Activated T-helper 2 cell treated with anti-CD3 and anti-CD28 coated beads, Interferon-gamma antibody, Interleukin-2, Interleukin-4, amounts not matched to agents 10 μg/mL and 5 μg/mL and 100 μg/mL, durations not matched to agents 14 hours and 24 hours and 36 hours (primary cell): ENCODE measurements at places on chromosomes 16 and 17. TPM values are rescaled to one million over a fixed set of nuclear protein-coding genes. Genes with fewer than 3 reads are reported as not detected.

GRCh38 chr16:7055443-7055842, 277.2 kb upstream of the RBFOX1 start:
- DNase-seq = no peak

GRCh38 chr17:33680472-33680871, 387.4 kb upstream of the ASIC2 start:
- DNase-seq = no peak

DNA sequence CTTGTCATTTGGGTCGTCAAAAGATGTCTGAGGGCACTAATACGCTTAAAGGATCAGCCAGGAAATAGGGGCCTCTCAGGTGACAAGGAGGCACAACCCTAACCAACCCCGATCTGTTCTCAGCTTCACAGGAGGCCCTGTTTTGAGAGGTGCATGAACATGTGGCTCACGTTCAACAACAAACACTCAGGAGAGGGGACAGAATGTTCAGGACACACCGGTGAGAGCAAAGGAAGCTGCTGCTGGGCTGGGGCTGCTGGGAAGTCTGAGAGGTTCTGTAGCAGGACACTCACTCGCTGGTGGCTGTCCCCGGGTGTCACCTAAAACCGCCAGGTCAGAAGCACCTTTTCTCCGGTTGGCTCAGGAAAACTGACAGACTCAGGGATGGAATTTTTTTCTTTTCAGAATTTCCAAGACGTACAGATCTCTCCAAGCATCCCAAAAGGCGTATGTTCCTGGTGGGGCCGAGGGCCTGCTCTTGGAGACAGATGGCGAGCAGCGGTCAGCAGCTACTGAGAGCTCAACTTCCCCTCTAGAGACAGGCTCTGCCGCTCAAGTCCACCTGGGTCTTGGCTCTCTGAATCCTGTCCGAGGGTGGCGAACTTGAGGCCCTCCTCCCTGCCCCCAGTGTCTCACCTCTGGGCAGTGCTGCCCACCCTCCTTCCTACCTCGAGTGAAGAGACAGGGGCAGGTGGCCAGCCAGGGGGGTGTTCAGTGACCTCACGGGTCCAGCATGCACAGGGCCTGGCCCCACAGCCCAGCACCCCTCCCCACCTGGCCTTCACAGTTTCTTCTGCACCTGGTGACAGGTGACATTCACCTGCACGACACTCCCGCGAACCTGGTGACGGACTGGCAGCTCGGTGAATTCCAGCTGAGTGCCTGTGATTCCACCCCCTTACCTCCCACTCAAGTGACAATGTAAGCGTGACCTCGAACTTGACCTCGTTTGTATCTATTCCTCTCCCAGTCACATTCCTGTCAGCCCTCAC, 22.9 kb downstream of the CLUH start:
- DNase-seq = no peak

GRCh38 chr17:2108170-2108569, 53.3 kb downstream of the HIC1 start:
- DNase-seq = no peak

- DNase-seq = no peak
Observed at GRCh38 chr16:15524966-15525365, 90.6 kb downstream of the BMERB1 start.

GRCh38 chr16:87993901-87994300, 42.7 kb downstream of the BANP start:
- DNase-seq = no peak

GRCh38 chr17:81387100-81388090, 7.9 kb upstream of the BAHCC1 start:
- peak; percentile 35 for DNase-seq

DNA sequence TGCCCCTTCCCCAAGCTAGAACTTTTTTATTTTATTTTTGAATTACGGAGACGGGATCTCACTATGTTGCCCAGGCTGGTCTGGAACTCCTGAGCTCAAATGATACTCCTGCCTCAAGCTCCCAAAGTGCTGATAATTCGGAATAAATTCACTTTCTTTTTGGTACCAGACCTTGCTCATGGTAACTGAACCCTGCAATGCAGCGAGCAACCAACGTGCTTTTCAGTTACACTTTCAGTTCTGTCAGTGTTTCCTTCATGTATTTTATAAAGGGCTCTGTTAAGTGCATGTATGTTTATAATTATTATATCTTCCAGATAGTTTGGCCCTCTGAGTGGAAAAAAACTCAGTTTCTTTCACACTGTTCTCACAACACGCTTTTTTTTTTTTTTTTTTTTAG, 13.9 kb downstream of the C16orf96 start:
- DNase-seq = no peak

- no peak for DNase-seq
Observed at GRCh38 chr17:47924785-47925677, 16.3 kb upstream of the PNPO start.

GRCh38 chr17:67476787-67477335, 99.8 kb downstream of the PITPNC1 start:
- DNase-seq = no peak

- no peak for DNase-seq
Observed at GRCh38 chr17:82388922-82389283, 17.3 kb downstream of the UTS2R start.

DNA sequence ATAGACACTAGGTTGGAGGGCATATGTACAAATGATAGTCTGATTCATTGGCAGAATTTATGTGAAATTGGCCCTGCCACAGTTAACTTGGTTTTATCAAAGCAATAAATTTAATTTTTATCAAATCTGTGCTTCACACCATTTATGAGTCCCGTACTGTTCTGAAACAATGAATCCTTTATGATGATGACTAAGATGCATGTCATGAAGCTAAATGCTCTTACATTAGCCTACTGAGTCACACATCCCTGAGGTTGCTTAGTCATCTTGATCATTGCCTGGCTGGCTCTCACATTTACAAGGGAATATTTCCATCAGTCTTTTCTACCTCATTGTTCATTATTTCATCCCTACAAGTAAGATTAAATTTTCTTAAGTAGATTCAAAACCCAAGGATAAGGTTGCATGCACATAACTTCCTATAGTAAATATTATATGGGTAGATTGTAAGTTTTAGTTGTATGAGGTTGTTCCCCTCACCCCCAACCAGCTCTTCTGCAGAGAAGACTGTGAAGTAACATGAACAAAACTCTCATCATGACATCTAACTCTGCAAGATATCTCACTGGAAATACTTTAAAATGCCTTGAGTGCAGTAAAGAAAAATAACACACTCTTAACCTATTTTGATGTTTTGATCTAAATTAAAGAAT, 170.7 kb downstream of the CYB561 start:
- DNase-seq = no peak

GRCh38 chr17:45423304-45423974, 9.2 kb downstream of the ARHGAP27 start:
- no peak for DNase-seq

DNA sequence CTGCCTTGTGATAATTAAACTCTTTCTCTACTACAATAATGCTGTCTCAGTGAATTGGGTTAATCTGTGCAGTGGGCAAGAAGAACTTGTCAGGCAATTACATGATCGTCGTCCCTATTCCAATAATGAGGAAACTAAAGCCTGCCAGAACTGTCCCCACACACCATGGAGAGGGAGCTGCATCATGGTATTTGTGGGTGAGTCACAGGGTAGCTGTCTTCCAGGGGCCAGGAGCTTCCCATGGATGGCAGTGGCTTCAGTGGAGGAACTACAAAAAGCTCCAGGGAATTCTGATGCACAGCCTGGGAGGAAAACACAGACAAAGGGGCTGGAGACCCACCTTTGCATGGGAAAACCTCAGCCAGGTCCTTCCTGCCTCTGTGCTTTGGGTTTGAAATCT, 83.3 kb upstream of the C16orf82 start:
- no peak for DNase-seq

GRCh38 chr16:6616746-6617145, 715.9 kb upstream of the RBFOX1 start:
- no peak for DNase-seq

DNA sequence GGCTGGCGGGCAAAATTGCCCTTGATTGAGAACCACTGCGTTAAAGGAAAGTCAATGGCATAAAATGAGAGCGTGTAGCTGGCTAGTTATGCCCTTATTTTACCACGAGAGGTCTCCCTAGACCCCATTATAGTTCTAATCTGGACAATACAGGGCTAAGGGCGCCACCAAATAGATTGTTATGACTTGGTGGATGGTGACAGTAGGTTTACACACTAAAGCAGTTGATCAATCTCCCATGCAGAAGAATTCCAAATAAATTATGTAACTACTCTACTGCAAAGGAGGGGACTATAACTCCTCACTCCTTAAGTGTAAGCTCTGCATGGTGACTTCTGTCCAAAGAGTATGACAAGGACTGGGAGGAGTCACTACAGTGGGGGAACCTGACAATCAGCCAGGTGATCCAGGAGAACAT, 20.4 kb upstream of the YPEL2 start:
- DNase-seq = peak; percentile 33

GRCh38 chr17:17309356-17309755, 6.2 kb downstream of the NT5M start:
- DNase-seq = no peak

DNA sequence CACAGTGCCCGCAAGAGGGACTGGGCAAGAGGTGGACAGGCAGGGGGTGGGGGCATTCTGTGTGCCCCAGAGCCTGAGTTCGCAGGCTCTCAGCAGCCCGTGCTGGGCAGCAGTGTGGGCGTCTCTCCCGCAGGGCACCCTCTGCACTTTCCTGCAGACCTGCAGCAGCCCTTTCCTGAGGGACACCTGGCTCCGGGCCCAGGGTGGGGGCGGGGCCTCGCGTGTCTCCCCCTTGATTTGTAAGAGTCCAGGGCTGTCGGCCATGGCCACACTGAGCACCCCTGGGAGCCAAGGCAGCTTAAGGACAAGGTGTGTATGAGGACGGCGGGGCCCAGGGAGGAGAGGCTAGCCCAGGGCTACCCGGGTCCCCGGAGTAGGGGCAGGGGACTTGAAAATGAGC, 33.4 kb upstream of the SLC38A10 start:
- no peak for DNase-seq

DNA sequence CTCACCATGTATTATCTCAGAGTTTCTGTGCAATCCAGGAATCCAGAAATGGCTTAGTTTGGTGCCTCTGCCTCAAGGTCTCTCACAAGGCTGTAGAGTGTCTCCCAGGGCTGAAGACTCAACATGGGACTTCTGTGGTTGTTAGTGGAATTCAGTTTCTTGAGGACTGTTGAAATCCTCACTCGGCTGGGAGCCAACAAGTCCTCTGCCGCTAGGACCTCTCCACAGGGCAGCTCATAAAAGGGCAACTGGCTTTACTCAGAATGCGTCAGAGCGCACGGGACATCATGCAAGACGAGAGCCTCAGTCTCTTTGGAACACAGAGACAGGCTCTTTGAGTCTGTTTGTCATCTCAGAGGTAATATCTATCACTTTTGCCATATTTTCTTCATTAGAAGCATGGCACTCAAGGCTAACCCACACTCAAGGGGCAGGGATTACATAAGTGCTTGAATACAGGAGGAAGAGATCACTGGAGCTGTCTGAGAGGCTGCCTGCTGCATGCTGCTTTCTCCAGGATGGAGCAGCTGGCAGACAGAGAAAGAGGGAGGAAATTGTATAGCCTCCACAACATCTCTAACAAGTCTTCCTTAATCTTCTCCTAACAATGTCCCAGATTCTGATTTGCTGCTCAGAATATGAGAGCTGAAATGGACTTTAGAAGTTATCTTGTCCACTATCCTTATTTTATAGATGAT, 97.5 kb upstream of the ASIC2 start:
- no peak for DNase-seq

- DNase-seq = no peak
Observed at GRCh38 chr16:69781118-69781517, 19.0 kb downstream of the WWP2 start.

GRCh38 chr17:65093930-65094329, 37.4 kb upstream of the GNA13 start:
- DNase-seq = no peak

DNA sequence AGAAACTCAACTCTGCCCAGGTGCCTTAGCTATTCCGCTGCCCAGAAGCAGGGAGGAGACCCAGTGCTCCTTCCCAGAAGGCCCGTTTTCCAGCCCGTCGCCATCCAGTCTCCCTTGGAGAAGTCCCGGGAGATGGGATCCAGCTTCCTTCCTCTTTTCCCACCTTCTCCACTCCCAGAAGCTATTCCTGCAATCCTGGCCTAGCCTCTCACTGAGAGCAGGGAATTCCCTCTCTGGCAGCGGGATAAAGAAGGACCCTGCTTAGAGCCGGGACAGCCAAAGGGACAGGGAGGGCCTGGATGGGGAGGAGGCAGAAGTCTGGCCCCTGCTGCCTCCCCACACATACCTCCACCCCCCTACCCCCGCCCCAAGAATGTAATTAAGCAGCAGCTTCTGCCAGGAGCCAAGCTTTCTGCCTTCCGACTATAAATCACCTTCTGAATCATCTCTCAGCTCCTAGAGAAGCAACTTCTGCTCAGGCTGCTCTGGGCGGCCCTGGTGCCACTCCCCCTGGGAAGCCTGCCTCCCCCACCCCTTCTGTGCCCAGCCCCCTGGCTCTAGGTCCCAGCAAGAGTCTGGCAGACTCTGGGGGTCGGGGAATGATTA, 6.4 kb downstream of the WNT3 start:
- DNase-seq = no peak

DNA sequence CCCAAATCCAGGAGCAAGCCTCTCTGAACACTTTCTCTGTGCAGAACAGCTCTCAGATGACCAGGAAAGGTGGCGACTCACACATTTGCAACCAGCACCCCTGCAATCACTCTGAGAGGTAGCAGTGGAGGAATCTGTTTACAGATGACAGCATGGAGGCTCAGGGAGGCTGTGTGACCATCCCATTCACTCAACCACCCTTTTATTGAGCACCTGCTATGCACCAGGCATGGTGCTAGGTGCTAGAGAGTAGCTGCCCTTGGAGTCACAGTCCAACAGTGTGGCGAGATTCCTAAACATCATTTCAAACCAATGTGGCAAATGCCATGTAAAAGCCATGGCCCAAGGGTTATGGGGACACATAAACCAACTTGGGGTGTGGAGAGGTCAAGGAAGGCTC, 1.5 kb upstream of the ITGB4 start:
- DNase-seq = no peak

The ANKRD40CL gene
- not detected in 2 replicates for total RNA-seq

The PHOSPHO1 gene
- not detected in 2 replicates for total RNA-seq

The KRTAP2-1 gene
- total RNA-seq = not detected in 2 replicates

The MEIOC gene
- 0.37 and 1.3 TPM in 2 replicates for total RNA-seq

The TMC6 gene
- total RNA-seq = 240 and 241 TPM in 2 replicates

The KRT28 gene
- total RNA-seq = not detected in 2 replicates

The CDH3 gene
- total RNA-seq = 0.23 and 0.75 TPM in 2 replicates

The UNK gene
- total RNA-seq = 26.8 and 30.1 TPM in 2 replicates

The ARRB2 gene
- 226 and 231 TPM in 2 replicates for total RNA-seq
